Fibroblast of pulmonary artery (primary cell): ENCODE measurements at places on chromosomes 6 and 20.
A peak's percentile ranks its signal among the peaks of the same experiment; 100 is the strongest.

GRCh38 chr20:25340380-25340779 lies 50.3 kb downstream of the ABHD12 start:
- DNase-seq = no peak

- no peak for DNase-seq
Observed at GRCh38 chr6:167399599-167399998, 74.7 kb downstream of the TTLL2 start.

DNA sequence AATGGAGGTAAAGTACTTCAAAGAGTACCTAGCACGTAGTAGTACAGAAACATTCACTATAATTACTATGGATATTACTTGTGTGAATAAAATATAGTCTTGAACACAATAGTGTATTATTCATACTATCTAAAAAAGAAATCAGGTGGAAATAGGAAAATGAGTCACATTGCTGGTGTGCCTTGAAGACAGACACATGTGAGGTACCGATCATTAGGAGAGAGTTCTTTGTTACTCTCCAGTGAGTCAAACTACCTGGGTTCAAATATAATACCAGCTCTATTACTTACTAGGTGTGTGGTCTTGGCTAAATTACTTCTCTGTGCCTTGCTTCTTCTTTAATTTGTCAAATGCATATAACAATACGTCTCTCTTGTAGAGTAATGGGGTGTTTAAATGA lies 50.8 kb upstream of the BEND6 start:
- DNase-seq = no peak

DNA sequence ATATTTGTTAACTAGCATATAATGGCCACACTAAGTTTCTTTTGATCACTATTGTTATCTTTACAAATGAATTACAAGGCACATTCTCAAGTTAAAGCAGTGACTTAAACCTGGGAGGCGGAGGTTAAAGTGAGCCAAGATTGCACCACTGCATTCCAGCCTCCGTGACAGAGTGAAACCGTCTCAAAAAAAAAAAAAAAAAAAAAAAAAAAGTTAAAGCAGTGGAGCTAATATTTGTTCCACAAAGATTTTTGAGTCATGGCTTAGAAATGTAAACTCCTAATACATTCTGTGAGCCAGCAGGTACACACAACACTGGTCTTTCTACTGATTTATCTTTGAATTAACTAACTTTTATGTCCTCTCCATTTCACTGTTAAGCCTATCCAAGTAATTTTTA lies 221.7 kb upstream of the HTR1E start:
- no peak for DNase-seq

DNA sequence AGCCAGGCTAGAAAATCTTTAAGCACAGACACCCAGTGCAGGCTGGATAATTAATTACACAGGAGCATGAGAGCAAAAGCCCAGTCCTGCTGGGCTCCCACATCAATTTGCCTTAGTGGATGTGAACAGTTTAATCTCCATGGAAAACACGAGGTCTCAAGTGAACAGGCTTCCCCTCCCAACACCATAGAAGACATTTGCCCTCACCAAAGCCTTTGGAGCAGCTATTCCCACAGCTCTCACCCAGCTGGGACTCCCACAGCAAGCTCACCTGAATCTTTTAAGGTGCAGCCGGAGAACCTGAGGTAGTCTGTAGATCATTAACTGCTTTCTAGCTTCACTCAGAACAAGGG lies 12.0 kb downstream of the TOMM6 start:
- DNase-seq = no peak

GRCh38 chr20:32457479-32457986 lies 99.4 kb downstream of the ASXL1 start:
- DNase-seq = peak; percentile 59

- DNase-seq = no peak
Observed at GRCh38 chr6:76862936-76863335, 600.4 kb downstream of the HTR1B start.

DNA sequence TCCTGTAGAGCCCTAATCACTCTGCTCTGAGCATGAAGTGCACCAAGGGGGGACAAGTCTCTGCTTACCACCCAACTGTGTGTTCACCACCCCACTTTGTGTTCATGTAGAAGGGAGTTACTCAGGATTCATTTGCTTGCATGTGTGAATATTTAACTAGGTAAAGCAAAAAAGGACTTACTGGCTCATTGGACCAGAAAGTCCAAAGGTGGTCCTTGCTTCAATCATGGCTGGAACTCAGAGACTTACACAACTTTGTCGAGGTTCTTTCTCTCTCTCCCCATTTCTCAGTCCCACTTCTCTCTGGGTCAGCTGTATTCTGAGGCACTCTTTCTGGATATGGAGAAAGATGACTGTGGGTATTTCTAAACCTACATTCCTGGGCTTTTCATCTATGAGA lies 4.0 kb downstream of the TMEM200A start:
- no peak for DNase-seq

DNA sequence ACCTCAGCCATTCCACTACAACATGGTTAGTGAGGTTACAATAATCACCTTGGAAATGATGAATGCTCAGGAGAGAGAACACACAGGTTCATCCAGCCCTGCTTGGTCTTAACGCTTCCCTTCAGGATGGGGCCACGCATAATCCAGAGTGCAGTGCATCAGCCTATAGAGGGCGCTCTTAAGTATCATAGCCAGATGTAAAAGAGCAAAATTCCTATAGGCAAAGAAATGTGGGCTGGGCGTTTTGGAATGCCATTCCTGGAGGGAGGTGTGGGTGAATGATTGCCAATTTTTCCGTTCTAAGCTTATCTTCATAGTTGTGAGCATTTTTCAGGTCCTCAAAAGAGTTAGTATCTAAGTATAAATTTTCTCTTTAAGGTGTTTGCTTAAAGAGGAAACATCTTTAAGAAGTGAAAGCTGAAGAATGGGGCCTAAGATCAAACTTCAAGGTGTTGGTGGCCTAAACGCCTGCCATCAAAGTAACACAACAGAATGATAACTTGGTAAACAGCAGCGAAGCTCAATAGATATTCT lies 1.8 kb downstream of the RIPOR2 start:
- peak; percentile 21 for DNase-seq

DNA sequence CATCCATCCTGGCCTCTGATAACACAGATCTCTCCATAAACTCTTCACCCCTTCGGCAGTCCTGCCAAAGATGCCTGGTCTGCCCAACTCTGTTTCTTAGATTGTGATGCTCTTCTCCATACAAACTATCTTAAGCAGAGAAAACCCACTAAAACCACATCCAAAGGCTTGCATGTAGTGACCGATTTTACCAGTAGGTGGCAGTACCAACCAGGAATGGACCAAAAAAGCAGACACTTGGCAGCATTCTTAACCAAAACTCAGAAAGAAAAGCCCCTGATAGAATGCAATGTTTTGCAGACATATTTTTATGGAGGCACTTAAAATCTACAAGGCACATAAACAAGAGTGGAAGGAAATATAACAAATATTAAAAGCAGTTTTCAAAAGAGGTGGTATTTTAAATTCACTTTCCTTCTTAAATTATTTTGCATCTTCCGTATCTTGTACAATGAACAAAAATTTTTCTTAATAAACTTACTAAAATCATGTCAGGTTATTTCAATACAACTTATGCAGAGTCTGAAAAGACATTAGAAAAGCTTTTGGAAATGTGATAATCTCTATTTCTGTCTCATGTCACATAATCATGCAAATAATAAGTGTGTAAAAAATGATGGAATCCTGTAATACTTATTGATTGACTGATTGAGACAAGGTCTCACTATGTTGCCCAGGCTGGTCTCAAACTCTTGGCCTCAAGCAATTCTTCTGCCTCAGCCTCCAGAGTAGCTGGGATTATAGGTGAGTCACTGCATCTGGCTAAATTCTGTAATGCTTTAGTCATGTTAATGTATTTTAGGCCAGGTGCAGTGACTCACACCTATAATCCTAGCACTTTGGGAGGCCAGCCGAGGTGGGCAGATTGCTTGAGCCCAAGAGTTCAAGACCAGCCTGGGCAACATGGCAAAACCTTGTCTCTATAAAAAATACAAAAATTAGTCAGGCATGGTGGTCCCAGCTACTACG lies 29.4 kb downstream of the LRP11 start:
- DNase-seq = peak; percentile 85

GRCh38 chr20:1881240-1881835 lies 13.9 kb upstream of the SIRPA start:
- DNase-seq = no peak

DNA sequence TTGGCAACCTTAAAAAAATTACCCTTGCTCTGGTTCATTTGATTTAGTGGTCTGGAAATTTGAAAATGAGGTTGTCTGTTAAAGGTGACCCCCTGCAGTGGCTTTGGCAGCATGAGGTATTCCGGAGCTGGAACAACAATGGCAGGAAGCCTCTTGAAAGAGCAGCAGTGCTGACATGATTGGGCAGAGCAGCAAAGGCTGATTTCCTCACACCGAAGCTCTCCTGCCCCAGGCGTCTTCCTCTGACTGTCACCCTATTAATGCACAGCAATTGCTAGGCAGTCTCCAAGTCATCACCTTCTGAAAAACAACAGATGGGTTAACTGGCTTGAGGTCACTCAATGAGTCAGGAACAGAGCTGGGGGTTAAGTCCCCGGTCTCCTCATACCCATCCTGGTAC lies 241.8 kb upstream of the MMS22L start:
- DNase-seq = no peak

- DNase-seq = no peak
Observed at GRCh38 chr20:11791835-11792567, 125.7 kb upstream of the BTBD3 start.

GRCh38 chr20:2042400-2042799 lies 48.5 kb upstream of the PDYN start:
- DNase-seq = peak; percentile 41

- DNase-seq = no peak
Observed at GRCh38 chr6:130382872-130383490, 17.2 kb downstream of the TMEM200A start.
